Activated CD4-positive, alpha-beta T cell treated with anti-CD3 and anti-CD28 coated beads for 24 hours (primary cell): ENCODE measurements at places on chromosomes 12 and 14.

DNA sequence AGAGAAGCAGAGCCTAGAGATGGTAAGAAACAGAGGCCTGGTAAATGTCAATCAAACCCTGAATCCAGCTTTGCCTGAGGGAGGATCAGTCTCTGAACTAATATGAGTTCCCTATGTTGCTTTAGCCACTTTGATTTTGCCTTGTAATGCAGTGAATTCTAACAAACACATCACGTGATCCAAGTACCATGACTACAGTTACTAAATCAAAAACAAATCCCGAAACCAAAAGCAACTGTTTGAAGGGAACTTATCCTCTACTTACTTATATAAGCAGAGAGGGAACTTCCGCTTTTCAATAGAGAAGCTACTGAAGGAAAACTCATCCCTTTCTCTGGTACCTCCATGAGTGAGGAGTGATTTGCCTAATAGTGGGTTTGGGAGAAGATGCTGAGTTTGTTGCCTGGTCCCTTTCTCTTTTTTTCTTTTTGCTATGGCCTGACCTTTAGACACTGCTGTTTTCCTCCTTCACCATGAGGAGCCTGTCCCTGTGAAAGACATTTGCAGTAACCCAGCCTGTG, 7.7 kb upstream of the PPTC7 start:
- DNase-seq: no peak

DNA sequence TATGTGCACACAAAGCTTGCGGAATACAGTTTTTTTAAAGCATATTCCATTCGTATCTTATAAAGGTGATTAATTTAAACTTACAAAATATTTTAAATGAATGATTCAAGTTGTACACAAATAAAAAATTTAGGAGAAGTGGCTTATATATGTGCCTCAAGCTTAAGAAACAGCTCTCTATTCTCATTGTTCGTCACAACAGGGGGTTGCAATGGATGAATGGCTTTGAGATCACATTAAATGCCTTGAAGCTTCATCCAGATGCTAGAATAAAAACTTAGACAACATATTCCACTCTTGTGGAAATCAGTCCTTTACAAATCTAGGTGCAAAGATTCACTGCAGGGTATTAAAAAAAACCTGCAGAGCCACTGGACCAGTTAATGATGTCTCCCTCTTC, 303.9 kb upstream of the LRFN5 start:
- DNase-seq: no peak

GRCh38 chr12:9143137-9143536, 27.4 kb upstream of the A2M start:
- no peak for DNase-seq

DNA sequence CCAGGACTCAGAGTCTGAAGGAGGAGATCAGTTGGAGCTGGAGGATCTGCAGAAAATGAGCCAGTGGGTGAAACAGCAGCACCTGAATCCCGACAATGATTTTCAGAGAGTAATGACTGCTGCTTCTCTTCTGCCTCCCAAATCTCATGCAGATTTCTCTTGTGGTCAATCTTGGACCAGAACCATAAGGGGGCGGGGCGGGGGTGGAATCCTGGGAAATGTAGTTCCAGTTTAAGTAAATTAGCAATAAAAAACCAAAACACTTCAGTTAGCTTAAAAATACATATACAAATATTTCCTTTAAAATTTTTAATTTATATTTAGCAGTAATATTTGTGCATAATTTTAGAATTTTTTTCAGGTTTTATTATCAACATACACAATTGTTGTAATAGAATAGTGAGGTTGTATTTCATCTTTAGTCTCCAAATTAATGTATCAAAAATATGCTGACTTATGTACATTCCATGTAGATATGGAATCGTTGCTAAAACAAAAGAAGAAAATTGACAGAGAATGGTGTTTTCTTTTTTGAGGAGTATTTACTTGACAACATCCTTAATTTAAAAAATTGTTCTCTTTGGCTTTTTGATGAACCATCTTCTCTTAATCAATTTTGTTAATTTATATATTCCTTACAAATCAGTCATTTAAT, 223.5 kb upstream of the SYT10 start:
- no peak for DNase-seq

GRCh38 chr14:77964586-77964985, 164.7 kb downstream of the ADCK1 start:
- no peak for DNase-seq

DNA sequence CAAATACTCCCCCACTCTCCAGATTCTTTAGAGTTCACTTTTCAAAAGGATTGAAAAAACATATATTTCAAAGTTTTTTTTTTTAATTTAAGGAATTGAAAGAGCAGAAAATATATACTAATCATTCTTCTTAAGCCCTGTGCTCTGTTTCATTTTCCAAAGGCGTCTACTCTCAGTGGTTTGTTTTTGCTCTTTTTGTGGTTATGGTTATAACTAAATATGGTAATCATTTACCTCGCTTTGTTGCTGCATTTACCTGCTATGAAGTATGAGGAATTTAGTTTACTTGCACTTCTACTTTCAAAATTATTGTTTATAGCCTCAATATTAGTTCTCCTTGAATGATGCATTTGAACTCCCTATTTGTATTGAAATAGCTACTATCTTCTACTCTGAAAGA, 55.9 kb upstream of the LRRK2 start:
- no peak for DNase-seq
